ENCODE measurements at places on chromosomes 1 and 21.

GRCh38 chr1:201778279-201779065, 50.5 kb upstream of the IPO9 start:
- no peak for DNase-seq

GRCh38 chr21:39616211-39616772, 3.6 kb downstream of the B3GALT5 start:
- DNase-seq, result no peak

DNA sequence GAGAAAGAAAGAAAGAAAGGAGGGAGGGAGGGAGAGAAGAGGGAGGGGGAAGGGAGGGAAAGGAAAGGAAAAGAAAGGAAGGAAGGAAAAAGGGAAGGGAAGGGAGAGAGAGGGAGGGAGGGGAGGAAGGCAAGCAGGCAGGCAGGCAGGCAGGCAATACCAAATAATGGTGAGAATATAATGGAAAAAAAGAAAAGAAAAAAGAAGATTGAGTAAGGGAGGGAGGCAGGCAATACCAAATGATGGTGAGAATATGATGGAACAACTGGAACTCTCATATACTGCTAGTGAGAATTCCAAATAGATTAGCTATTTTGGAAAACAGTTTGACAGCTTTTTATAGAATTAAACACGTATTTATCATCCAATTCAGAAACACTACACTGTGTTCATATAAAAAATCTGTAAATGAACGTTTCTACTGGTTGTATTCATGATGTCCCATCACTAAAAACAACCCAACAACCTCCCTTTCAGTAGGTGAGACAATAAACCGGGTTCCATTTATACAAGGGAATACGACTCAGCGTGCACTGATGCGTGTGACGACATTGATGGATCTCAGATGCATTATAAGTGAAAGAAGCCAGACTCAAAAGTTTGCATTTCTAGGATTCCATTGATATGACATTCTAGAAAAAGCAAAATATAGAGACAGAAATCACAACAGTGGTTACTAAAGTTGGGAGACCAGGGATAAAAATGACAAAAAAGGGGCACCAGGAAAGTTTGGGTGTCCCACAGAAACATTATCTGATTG, 226.4 kb downstream of the DSCAM start:
- no peak for DNase-seq

DNA sequence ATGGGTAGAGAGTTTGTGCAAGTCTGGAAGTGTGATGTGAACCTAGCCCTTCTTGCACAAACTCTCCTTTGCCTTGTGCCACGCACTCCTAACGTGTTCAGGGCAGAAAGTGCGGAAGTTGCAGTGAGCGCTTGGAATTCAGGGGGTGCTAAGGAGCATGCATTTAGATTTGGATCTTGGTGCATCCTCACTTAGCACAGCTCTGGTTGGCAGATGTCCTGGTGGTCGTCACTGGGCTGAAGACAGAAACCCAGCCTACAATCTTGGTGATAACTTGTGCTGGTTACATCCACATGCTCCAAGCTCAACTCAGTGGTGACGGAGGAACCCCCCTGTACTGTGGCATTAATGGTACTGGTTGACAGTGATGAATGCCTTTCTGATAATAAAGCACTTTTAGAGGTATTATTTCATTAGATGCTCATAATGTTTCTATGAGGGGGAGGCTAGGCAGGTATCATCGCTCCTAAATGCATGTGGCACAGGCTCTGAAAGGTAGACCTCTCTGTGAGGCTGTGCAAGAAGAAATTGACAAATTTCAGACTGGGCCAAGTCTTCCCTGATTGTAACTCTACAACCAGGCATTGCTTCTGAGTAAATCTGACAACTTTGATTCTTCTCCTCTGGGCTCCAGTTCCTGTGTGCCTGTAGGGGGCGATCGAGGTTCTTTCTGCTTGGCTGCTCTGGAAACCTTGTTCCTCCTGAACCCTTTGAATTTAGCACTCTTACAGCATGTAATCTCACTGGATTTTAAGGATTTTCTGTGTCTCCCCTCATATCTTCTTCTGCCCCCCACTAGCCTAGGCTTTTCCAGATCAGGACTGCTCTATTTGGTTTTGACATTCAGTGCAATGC, 40.6 kb downstream of the MAPKAPK2 start:
- DNase-seq, result peak; percentile 55

All from coronary artery (tissue), 2 donors.